Cerebellar nuclear complex (tissue), 1 donor: ENCODE measurements at places on chromosomes 2 and 18.

- no peak for DNase-seq
Measured at GRCh38 chr2:4551691-4552474, 848.5 kb downstream of the DCDC2C start.

- no peak for DNase-seq
Measured at GRCh38 chr2:118834440-118834810, 13.0 kb downstream of the EN1 start.

GRCh38 chr2:102615620-102616436 is 3.5 kb upstream of the SLC9A2 start:
- DNase-seq = no peak

GRCh38 chr2:56185582-56186046 is 1.8 kb downstream of the CCDC85A start:
- DNase-seq = no peak

GRCh38 chr2:29817801-29818680 is 103.3 kb downstream of the ALK start:
- DNase-seq = no peak

GRCh38 chr2:220001751-220002150 is 374.3 kb downstream of the SLC4A3 start:
- DNase-seq = no peak

DNA sequence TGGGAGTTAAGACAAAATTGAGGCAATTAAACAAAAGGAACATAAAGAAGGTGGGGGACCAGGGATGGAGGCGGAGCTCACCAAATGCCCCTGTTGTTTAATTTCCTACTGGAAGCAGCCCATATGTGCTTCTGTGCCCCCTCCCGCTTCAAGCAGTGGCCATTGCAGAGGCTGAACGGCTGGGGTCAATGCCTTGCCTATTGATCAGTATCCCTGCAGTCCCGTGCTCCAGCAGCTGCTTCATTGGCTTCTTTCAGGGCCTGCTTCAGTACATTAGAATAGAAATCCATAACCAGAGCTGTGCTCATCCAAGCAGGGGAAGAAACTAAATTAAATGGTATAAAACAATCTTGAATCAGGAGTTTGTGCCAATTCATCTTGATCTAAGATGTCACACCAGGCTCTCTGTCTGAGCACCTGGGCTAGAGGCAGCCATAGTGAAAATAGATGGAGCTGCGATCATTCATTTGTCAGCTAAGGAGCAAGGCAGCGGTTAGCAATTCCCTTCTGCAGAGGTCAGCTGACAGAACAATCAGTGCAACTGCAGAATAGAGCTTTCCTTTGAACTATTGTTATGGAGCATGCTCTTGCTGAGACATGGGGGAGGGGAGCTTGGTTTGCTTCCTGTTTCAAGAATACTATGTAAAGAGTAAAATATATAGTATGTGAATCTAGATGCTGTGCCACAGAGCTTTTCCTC is 222.4 kb downstream of the WDR7 start:
- DNase-seq = no peak

GRCh38 chr2:108594132-108594981 is 60.1 kb downstream of the LIMS1 start:
- no peak for DNase-seq

DNA sequence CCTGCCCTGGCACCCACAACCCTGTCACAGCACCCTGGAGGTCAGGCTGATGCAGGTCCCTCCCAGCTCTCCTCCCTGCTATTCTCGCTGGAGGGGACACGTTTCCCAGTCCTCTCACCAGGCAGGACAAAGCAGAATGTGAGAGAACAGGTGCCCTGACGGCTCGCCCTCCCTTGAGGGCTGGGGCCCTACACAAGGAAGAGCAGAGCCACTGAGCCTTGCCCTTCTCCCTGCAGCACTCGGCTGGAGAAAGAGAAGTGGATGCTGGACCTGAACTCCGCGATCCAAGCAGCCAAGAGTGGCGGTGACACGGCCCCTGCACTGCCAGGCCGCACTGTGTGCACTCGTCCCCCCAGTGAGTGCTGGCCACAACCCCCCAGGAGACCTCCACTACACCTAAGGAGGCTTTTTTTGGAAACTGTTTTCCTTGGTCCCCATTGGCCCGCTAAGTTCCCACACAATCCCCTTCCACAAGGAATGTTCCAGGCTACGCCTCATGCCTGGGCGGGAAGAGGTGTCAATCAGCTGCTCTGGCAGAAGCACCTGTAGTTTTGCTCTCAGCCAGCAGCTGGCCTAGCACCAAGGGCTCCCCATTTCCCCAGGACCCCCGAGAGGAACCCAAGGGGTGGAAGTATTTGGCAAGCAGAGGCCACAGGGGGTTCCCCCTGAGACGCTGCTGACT is 17.4 kb downstream of the STK25 start:
- no peak for DNase-seq

GRCh38 chr18:25834061-25834460 is 256.4 kb downstream of the SS18 start:
- no peak for DNase-seq

- DNase-seq = no peak
Measured at GRCh38 chr2:224951723-224952481, 90.4 kb downstream of the DOCK10 start.

- no peak for DNase-seq
Measured at GRCh38 chr2:85903849-85904248, 15.1 kb upstream of the ST3GAL5 start.

DNA sequence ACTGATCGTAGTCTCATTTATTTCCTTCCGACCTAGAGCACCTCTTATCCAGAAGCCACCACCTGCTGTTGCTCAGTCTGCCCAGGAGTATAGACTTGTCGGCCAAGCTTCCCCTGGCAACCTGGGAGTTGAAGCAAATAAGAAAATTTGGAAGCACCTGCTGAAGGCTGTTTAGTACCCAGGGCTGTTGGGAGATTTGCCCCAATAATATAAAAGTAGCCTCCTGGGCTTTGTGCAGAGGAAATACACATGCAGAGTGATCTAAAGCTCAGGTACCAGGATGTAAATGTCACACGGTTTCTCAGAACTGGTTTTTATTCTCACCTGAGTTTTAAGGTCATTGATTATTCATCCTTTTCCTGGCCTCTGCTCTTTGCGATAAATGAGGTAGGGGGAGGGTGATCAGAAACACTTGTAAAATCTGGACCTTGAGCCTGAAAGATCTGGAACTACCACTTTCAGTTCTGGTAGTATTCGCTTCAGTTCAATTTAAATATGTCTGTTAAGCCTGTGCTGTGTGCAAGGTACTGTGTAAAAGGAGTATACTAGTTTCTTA is 789 bp upstream of the COX7A2L start:
- DNase-seq = no peak

GRCh38 chr2:201966691-201967438 is 66.8 kb upstream of the FZD7 start:
- peak; percentile 92 for DNase-seq

- no peak for DNase-seq
Measured at GRCh38 chr2:221997100-221997499, 301.7 kb downstream of the PAX3 start.

DNA sequence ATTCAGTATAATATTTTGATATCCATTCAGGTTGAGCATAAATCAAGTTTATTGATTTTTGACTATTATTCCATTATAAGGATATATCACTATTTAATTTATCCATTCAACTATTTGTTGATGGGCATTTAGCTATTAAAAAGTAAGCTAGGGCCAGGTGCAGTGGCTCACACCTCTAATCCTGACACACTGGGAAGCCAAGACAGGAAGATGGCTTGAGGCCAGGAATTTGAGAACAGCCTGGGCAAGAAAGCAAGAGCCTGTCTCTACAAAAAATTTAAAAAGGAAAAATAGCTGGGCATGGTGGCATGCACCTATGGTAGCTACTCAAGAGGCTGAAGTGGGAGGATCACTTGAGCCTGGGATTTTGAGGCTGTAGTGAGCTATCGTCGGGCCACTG is 183.5 kb downstream of the HNMT start:
- DNase-seq = no peak

DNA sequence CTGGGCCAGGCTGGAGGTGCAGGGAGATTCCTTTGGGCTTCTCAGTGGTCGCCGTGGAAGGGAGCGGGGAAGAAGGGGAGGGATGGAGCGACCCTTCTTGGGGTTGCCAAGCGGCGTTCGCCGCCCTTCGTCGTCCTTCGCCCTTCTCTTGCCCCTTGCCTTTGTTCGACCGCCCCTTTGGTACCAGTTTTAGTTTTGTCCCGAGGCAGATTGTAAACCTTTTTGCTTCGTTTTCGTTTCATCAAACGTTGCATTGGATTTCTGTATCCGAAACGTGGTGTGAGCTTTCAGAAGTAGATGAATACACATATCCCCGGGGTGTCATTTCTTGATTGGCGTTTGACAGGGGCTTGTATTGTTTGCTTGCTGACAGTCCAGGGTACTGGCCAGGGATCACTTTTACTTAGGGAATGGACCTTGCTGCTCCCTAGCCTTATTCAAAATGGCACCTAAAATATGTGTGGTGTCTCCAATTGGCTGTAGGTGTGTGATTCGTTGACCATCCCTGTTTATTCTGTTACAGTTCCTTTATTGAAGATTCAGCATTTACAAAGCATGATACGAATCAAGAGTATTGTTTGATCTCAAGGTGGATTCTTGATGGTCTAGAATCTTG is 788 bp downstream of the USP14 start:
- DNase-seq = no peak

- DNase-seq = no peak
Measured at GRCh38 chr18:25136416-25137196, 215.4 kb downstream of the ZNF521 start.

GRCh38 chr2:196703695-196704094 is 64.2 kb downstream of the CCDC150 start:
- DNase-seq = no peak

DNA sequence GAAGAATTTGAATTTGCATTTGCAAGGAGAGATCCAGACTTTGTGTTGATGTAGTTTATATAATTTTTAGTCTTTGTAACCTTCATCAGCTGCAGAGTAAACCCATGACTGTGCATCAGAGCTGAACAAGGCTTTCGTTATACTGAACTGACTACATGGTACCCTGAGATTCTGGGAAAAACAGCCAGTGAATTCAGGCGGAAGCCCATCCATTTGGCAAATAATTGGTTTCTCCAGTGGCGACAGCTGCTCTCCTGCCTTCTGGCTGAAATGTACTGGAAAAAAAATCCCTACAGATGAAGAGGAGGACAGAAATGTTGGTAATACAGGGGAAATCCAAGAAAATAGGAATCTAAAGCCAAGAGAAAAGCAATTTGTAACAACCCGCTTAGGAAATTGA is 657.5 kb upstream of the CDH7 start:
- no peak for DNase-seq

DNA sequence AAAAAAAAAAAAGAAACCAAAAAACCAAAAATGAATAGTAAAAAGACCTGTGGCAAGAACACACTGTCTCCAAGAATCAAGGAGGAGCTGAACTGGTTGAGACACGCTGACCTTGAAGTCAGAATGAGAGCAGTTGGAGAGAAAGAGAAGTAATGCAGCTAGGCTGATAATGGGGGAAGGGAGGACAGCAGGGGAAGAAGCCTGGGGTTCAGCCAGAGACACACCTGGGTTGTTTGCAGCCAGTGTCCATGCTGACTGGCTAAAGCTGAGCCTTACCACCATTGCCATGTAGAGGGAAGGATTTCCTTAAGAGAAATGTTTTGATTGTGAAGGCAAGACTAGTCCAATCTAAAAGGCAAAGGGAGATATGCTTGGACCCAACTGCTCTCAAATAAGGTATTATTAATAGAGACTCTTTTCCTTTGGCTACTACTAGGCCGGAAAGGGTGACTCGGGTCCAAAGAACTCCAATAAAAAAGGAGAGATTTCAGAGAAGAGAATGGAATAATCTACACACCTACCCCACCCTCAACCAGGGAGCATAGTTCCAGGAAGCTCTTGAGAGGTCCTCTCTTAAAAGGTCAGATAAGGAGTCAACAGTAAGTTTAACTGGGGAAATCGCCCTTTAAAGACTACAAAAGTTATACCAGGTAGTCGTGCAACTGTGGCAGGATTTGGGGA is 25.2 kb upstream of the REL start:
- DNase-seq = no peak

DNA sequence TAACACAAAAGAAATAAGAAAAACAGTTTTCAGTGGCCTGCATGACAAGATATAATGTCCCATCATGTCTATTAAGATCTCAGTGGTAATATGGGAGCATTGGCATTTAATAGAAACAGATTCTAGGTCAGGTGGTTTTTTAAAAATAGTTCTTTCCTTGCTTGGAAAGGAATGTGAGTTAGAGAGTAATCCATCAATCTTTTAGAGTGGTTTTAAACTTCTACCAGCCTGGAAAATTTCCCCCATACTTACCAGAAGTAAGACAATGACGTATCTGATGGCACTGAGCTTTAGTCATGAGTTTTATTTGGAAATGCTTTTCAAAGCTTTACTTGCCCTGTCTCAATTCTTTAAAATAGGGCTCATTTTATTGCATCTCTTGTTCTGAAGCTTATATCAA is 441.7 kb upstream of the SMIM21 start:
- no peak for DNase-seq

GRCh38 chr18:59087391-59087790 is 52.3 kb upstream of the SEC11C start:
- DNase-seq = no peak

DNA sequence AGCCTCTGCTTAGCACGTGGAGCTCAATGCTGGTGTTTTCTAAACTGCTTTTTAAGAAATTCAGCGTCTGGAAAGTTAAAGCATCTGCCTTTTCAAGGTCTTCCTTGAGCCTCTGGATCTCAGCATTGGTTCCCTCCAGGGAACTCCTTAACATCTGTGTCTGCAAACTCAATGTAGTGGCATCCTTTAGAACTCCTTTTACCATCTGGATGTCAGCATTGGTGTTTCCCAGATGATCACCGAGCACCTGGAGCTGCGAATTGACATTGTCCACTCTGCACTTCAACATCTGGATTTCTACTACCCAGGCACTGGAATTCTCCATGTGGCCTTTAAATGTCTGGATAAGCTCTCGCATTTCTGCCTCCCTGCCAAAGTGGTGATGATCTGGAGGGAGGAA is 3.7 kb downstream of the CLEC4F start:
- no peak for DNase-seq

GRCh38 chr2:5287558-5288334 is 404.4 kb upstream of the SOX11 start:
- DNase-seq = no peak

GRCh38 chr2:120423167-120423943 is 77.4 kb downstream of the INHBB start:
- no peak for DNase-seq

- DNase-seq = no peak
Measured at GRCh38 chr2:216683846-216684245, 11.5 kb downstream of the IGFBP5 start.

GRCh38 chr2:190636361-190636760 is 12.5 kb upstream of the NAB1 start:
- no peak for DNase-seq

DNA sequence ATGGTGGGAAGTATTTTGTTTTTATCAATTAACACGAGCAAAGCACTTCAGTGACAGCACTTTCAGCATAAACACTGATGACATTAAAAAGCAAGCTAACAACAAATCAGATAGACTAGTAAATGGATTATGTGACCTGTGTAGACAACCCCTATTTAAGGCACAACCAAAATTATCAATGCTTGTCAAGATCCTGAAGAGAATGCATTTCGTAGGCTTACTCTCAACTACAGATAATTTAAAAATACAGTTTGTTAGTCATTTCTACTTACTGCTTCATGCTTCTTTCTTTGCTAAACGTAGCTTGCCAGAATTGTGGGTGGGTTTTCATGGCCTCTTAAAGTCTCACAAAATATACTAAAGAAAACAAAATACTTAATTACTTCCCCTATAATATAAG is 3.4 kb downstream of the CSRNP3 start:
- no peak for DNase-seq
